ENCODE measurements at places on chromosomes 11 and 22. TPM values are rescaled to one million over a fixed set of nuclear protein-coding genes. Genes with fewer than 3 reads are reported as not detected.

DNA sequence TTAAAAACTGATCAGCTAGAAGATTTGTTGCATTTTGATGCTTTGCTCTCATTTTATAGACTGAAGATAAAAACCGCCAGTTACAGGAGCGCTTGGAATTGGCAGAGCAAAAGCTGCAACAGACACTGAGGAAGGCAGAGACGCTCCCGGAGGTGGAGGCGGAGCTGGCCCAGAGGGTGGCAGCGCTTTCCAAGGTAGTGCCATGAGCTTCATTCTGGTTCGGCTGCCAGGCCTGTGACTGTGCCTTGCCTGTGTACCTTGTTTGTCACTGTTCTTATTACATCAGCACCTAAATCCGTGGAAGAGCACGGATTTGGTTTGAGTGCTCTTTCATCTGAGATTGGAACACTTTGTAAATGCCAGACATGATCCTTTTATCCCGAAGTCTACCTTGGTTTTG is 61.4 kb downstream of the PPFIA1 start:
- no peak for DNase-seq

DNA sequence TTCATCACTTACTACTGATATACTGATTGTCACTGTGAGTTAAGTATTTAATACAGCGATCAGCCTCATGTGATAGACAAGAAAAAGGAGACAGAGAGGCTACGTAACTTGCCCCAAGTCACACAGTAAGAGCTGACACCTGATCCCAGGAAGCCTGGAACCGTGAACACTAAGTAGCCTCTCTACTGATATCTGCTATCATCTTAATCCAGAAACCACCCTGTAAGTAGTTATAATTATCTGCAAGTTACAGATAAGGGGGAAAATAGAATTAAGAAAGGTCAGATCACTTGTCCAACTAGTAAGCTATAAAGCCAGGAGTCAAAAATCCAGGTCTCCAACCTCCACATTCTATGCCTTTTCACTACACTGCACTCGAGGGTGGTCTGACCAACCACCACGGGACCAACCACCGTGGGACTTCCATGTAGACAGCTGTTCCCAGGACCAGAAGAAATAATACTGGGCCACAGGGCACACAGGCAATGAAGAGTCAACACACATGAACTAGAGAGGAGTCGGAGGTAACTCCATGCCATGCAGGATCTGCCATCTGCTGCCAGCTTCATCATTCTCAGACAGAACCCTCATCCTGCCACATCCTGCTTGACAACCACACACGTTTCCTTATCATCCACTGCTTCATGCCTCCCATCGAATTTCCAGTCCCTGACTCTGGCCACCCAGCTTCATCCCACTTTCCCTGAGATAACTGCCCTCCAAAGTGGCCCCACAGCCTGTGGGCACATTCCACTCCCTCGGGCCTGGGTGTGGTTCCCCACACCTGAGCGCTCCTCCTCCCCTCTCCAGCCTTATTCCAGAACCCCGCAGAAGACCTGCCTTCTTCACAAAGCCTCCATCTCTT is 58.6 kb downstream of the MICAL3 start:
- no peak for DNase-seq

The FBLN1 gene
- polyA plus RNA-seq: 93.3 TPM

DNA sequence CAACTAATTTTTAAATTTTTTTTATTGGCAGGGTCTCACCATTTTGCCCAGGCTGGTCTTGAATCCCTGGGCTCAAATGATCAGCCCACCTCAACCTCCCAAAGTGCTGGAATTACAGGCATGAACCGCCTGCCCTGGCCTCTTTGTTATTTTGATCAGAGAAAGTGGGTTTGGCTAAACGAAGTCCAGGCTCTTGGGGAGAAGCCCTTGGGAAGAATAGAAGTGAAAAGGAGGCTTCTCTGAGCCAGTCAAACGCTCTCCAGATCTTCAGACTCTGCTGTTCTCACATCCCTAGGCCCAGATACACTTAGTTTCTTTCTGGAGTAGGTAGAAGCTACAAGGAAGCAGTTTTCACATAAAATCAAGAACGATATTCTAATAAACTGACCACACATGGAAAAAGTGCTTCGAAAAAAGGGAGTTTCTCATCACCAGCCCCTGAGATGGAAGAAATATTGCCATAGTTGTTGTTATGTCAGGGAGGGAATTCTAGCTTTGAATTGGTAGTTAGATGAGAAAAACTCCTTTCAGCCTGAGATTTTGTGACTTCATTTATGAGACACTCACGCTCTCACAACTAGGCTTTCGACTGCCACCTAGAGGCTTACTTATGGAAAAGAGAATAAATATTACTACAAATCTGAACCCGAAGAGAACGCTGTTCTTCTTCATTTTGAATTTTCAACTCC is 41.7 kb upstream of the AQP11 start:
- DNase-seq: peak; percentile 69

The OR5B12 gene
- polyA plus RNA-seq: not detected

- no peak for DNase-seq
These were observed 40.3 kb upstream of the TSKU start for GRCh38 chr11:76742902-76743301.

- no peak for DNase-seq
These were observed 5.6 kb downstream of the APOL6 start for GRCh38 chr22:35653824-35654223.

GRCh38 chr11:78402847-78403246 is 14.8 kb downstream of the GAB2 start:
- DNase-seq: no peak

DNA sequence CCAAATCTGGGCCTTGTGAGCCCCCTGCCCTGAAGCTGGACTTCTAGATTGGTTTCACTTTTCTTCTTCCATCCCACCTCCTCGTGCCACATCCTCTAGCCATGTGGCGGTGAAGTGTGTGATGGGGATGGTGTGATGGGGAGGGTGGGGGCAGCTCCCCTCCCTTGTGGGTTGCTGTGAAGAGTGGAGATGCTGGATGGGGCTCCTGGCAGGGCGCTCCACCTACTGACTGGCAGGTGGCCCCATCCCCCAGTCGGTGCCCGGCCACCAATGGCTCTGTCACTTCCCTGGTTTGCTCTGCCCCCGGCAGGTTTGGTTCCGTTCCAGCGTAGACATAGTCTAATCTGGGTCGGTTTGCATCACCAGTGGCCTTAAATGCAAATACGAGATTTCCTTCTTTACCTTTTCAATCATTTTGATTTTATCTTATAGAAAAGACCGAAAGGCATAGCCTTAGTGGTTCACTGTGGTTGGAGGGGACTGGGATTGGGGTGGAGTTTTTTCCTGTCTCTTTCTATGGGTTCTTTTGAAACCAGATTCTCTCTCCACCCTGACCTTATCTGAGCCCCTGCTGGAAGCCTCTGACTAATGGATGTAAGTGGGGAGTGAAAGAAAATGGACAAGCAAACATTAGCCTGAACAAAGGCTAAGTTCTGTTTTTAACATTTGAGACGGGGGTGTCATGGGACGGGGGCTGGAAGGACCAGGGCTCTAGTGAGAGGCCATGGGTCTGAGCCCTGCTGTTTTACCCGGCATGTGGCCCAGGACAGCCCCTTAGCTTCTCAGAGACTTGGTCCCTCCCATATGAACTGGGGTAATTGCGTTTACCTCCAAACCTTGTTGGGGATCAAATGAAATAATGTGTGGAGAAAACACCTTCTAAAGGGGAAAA is 149.3 kb downstream of the CACNA1I start:
- no peak for DNase-seq

- no peak for DNase-seq
These were observed 158.8 kb downstream of the COMMD9 start for GRCh38 chr11:36130401-36130800.

DNA sequence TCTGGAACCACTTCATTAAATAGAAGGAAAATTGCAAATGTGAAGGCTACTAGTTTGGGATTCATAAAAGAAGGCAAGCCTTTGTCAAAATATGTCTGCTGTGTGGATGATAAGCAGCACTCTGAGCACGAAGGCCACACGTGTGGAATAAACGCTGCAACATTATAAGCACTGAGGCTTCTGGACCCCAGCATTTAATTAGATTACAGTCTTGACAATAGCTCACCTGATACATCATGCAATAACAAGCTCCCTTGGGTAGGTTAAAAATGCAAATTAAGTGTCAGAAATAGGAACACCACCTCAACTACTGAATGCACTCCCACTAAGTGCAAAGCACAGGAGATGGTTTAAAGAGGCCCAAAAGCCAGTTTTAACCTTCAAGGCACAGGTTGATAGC is 179.3 kb downstream of the LARGE1 start:
- DNase-seq: no peak

DNA sequence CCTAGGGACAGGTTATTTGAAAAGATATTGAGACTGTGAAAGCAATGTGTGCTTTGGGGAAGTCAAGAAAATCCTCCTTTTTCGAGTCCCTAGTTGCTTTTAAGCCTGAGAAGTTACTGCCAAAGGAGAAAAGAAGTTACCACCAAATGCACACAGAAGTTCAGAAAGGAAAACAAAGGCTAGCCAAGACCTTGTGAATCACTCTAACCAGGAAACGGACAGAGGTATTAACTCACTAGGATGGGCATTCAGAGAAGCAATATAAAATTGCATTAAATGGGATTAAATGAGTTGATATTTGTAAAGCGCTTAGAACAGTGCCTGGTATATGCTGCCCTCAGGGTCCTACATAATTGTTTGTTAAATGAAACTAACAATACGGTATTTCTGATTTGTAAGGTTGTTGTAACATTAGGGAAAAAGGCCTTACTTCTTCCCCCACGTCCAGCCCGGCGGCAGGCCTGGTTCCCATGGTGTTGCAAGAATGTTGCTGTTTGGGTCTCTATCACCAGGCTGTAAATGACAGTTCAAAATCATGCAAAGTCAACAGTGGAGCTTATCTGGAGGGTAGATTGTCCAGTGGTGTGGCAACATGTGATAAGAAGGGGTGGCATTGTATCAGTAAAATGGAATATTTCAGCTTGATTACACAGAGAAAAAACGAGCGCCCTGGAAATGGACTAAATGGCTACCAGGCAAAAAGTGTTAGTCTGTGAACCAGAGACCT is 7.1 kb downstream of the TMA7B start:
- no peak for DNase-seq

DNA sequence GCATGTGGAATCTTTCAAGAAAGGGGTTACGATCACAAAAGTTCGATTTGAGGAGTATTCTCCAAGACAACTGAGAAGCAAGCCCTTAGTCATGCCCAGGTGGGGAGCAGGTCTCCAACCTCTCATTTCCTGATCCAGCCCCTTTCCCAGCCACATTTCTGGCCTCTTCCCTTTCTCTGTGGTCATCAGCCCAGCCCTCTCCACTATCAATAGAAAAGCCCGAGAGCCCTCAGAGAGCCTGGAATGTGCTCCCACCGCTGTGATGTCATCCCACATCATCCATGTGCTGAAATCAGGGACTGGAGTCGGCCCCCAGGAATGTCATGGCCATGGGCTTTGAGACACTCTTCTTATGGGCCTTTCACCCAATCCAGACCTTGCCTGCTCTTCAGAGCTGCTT is 62.6 kb downstream of the KCNJ1 start:
- no peak for DNase-seq

The GTSE1 gene
- polyA plus RNA-seq: 22.9 TPM

GRCh38 chr11:96708219-96708878 is 318.5 kb downstream of the JRKL start:
- DNase-seq: peak; percentile 40

- no peak for DNase-seq
These were observed 74.4 kb upstream of the NTM start for GRCh38 chr11:131295986-131296385.
